ENCODE measurements at places on chromosomes 4 and X.
A peak's percentile ranks its signal among the peaks of the same experiment; 100 is the strongest.

- no peak for ATAC-seq
Observed at GRCh38 chrX:28177202-28177601, 196.0 kb upstream of the DCAF8L1 start.

DNA sequence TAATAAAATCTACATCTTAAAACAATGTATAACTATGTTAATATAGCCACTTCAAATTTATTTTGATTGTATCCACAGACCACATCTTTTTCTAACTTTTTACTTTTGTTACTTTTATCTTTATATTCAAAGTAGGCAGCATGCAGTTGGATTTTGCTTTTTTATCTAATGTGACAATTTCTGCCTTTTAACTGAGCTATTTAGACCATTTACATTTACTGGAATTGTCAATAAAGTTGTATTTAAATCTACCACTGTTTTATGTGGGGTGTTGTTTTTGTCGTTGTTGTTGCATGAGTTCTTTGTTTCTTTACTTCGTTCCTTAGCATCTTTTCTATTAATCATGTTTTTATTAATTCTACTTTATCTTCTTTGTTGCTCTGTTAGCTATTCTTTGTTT, 42.0 kb downstream of the NEUROG2 start:
- no peak for ATAC-seq

- ATAC-seq = no peak
Observed at GRCh38 chr4:98661371-98662054, 3.1 kb upstream of the TSPAN5 start.

DNA sequence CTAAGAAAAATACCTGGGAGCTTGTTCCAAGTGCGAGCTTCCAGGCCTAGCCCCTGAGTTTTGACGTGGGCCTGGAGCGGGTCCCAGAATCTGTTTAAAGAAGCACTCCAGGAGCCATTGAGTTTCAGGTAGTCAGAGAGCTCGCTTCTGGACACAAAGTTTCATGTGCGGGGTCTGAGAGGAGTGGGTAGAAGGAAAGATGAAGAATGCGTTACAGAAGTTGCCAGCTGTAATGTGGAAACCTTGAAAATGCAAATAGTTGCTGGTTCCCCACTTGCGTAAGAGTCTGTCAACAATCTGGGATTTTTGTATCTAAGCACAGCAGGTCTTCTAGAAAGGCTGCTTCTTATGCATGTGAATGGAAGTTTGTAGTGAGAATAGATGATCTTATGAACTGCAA, 77.5 kb upstream of the CLCN4 start:
- no peak for ATAC-seq

GRCh38 chr4:77911091-77911490, 48.5 kb downstream of the MRPL1 start:
- no peak for ATAC-seq

GRCh38 chrX:150157291-150157690, 205.8 kb upstream of the MAMLD1 start:
- ATAC-seq = no peak

- no peak for ATAC-seq
Observed at GRCh38 chr4:163588532-163588931, 94.0 kb downstream of the TMA16 start.

DNA sequence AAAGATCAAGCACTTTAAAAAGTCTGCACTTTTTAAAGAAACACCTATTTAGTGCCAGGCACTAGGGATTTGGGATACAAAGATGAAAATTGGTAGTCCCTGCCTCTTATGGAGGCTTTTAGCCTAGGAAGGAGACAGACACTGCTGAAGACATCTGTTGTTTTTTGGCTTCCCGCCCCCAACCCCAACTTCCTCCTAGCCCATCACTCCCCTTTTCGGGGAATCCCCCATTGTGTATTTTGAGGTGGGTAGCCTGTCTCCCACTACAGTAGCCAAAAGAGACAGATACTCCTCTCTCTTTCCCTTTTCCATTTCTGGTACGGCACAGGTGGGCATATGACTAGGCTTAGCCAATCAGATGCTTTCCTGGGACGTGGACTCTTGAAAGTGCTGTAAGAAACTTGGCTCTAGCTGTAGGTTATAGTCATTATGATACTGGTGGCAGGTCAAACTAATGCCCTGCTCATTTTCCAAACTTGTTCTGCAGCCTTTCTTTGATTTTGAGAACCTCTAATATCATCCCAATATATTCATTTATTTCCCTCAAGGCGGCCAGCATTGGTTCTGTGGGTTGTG, 194.6 kb upstream of the RBPJ start:
- ATAC-seq = peak; percentile 52

DNA sequence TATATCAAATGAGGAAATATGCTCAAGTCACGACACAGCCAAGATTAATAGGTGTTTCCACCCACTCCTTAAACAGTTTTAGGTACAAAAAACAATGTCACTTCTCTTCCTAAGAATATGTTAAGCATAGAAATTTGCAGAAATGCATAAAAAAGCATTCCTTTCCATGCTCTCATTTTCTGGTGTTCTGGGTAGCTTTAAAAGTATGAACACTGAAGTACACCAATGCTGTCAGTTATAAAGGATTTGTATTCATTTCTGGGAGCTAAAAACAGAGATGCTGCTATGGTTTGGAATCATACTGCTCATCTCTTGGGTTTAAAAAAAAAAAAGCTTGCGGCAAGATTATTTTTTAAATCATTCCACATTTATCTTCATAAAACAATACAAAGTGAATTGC, 20.8 kb downstream of the SH3RF1 start:
- no peak for ATAC-seq

DNA sequence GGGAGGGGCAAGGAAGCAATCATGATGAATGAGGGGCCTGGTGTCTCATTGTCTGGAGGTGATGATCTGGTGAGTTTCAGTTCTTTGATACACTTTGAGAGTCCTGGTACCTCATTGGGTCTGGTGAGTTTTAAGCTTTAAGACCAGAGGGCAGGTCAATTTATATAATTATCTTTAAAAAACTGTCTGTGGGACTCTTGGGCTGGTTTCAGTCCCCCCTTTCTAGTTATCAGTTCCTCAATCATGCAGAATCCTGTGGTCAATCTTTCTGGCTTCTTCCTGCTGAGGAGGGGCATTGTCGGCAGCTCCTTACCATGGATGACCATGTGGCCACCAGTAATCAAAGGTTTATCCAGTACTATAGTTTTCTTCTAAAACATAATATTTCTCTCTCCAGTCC, 789.1 kb downstream of the PCDH18 start:
- no peak for ATAC-seq

- ATAC-seq = no peak
Observed at GRCh38 chrX:107849747-107850421, 24.2 kb downstream of the MID2 start.

GRCh38 chr4:123449362-123449761, 52.8 kb downstream of the SPRY1 start:
- peak; percentile 52 for ATAC-seq

GRCh38 chrX:132059973-132060540, 37.0 kb downstream of the STK26 start:
- no peak for ATAC-seq

- no peak for ATAC-seq
Observed at GRCh38 chr4:41538887-41539498, 1.0 kb downstream of the LIMCH1 start.

DNA sequence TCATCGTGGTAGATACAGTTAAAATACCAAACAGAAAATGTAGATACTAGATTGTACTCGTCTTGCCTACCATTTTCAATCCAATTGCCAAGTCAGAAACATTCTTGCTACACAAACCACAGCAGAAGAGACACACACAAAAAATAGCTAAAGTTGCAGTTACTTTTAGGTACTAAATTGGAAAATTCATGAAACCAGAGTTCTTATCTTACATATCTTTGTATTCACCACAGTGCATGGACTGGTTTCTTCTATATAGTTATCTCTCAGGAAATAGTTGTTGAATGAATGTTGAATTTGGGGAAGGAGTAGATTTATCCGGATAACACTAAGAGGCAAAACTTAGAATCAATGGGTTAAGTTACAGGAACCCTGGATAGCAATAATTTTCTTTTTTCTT, 14.2 kb downstream of the COL4A5 start:
- ATAC-seq = no peak

DNA sequence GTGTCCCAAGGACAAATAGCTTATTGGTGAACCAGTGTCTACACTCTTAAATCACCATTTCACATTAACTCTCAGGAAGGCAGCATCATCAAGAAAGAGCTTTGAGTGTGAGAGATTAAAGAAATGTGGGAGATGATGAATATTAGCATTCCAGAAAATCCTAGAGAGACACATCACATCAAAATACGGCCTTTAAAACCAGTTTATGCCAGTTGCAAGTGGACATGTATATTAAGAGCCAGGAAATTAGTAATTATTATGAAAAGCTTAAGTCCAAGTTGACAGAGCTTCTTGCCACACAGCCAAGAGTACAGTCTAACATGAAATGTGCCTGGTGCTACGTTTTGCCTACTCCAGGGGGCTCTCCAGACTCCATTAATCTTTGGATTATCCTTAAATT, 503.0 kb upstream of the BOD1L1 start:
- no peak for ATAC-seq

- ATAC-seq = peak; percentile 74
Observed at GRCh38 chr4:56757261-56757746, 64.2 kb downstream of the SPINK2 start.

GRCh38 chr4:53885668-53886067, 178.7 kb downstream of the CHIC2 start:
- peak; percentile 43 for ATAC-seq

GRCh38 chr4:183674153-183674552, 15.1 kb downstream of the TRAPPC11 start:
- no peak for ATAC-seq

- ATAC-seq = no peak
Observed at GRCh38 chr4:142150483-142150882, 514.1 kb downstream of the IL15 start.

DNA sequence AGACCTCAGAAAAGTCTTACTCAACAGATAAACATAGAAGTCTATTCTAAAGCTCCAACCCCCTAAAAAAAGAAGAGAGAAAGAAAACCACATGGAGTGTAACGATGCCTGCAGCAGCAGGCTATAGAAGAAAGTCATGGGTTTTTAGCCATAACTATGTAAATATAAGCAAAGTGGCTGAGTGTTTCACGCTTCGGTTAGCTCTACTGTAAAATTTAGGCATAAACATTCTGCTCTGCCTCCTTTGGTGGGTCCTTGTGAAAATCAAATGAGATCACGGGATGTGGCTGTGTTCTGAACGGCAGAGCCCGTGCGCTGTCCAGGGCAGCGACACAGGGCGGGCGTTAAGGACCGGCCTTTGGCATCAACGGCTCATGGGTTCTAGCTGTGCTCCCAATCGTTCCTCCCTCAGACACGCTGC, 78.4 kb downstream of the IRF2 start:
- ATAC-seq = peak; percentile 93

GRCh38 chr4:41396869-41397268, 140.1 kb downstream of the UCHL1 start:
- no peak for ATAC-seq

GRCh38 chrX:45164995-45165394, 35.7 kb downstream of the DIPK2B start:
- ATAC-seq = no peak

- no peak for ATAC-seq
Observed at GRCh38 chr4:31442236-31442635, 722.1 kb downstream of the PCDH7 start.

DNA sequence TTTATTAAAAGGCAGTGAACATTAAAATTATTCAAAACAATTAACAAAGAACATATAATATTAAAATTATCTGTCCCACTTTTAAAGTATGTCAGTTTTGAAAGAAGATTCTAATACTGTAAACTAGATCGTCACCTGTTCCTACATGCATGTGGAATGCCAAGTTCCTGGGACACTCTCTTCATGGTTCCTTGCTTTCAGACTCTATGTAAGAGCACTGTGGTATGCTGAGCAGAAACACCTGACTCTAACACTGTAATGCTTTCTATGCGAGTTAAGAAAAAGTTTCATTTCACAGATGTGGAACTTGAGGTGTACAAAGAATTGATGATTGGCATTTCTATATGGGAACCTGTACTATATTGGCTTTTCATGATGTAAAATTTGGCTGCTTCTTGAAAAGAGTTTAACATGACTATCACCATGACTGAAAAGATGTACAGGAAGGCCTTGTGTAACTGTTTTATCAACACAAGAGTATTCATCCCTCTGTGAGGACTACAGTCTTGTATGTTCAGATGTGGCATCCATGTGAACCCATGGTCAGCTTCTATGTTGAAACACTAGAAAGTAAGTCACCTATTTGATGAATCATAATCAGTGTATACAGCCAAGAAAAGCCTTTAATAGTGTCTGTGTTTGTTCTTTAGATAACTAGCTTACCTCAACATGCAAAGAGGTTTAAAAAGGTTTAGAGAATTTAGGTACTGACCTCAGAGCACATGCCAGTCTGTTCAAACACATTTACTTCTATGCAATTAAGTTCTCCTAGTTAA, 354.5 kb downstream of the ARHGAP24 start:
- ATAC-seq = no peak

DNA sequence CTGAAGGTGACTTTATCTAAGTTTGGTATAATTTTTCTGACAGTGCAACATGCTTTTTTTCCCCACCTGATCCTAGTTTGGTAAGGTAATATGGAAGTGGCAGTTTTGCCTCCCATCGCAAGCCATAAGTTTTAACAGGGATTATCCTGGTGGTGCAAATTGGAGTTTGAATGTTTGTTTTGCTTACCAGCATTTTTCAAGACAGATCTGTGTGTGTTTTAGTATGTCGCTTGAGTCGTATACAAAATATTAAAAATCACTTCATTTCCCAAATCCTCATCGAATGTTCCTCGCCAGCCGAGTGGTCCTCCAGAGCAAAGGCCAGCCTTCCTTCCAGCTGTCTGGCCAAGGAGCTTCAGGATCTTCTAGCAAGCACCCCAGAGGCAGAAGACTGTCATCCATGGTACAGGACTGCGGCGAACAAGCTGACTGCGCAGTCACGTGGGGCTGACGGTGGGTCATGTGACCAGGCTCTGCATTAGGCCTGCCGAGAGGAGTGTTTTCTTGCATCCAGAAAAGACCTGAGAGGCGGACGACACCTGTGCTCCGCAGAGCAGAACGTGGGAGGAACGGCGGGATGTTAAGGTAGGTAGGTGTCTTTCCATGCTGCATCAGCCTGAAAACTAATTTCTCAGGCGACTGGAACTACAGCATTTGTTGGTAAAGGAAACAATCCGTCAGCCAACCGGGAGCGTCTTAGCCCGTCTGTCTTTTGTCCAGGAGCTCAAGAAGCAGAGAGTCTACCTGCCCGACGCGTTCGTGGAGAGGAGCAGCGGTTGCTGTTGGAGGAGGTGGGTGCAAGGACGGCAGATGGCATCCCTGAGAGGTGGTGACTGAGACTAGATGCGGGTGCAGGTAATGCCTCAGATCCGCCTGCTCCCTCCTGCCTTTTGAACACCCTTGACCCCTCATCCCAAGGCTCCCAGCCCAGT, at the start of gene GPRASP3:
Gene GPRASP3, plus strand, starts transcription at position 507 of the 932 bp plus-strand sequence. CDS start 28,253 bp downstream, outside the sequence.
- peak; percentile 82 for ATAC-seq

- ATAC-seq = no peak
Observed at GRCh38 chr4:130393642-130394041, 1297.7 kb downstream of the C4orf33 start.

All from stimulated activated memory B cell treated with anti-CD40 and anti-IgM and Interleukin-4, amounts not matched to agents 10 μg/mL and 1 μg/mL and 100 μg/mL, for 72 hours (primary cell).